ENCODE measurements at places on chromosomes 7 and 10.

- no peak for DNase-seq
These were observed 38.0 kb downstream of the KCNMA1 start for GRCh38 chr10:77599651-77600050.

- no peak for DNase-seq
These were observed 359.4 kb downstream of the PRPF18 start for GRCh38 chr10:13946209-13946460.

GRCh38 chr10:131727560-131727959 lies 173.2 kb upstream of the PPP2R2D start:
- no peak for DNase-seq

GRCh38 chr10:126087153-126087680 lies 190.9 kb downstream of the FANK1 start:
- DNase-seq = no peak

DNA sequence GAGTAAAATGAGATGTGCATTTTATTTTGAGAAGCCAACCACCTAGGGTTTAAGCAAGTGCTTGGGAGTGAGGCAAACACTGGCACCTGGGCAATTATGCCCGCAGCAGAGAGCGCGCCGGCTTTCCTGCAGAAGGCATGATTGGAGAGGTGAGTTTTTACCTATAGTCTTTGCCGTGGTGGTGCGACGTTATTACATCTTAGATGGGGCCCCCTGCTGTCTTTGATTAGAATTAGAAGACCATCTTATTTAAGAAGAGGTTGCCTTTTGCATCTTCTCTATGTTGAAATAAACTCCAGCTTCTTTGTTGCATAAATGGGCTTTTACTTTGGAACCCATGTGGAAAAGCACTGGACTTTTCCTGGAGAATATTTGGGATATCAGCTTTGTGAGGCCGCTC lies 409.5 kb downstream of the GLRX3 start:
- no peak for DNase-seq

GRCh38 chr10:47243791-47244190 lies 56.2 kb upstream of the GDF10 start:
- no peak for DNase-seq

DNA sequence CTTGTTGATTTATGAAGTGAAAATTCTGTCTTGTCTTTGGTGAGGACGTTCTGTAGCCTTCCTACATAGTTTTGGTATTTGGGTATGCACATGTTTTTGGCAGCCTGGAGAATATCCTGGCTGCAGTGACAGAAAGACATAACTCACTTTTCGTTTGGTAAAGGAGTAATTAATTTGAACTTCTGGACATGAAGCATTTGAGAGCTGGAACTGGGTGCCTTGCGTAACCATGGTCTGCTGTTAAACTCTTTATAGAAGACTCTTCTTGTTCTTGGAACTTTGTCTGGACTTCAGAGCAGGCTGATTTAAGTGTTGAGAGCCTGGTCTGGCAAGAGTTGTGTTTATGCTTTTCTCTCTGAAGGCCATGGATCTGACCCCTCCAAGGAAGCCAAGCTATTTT lies 231.3 kb downstream of the LRMDA start:
- DNase-seq = no peak

DNA sequence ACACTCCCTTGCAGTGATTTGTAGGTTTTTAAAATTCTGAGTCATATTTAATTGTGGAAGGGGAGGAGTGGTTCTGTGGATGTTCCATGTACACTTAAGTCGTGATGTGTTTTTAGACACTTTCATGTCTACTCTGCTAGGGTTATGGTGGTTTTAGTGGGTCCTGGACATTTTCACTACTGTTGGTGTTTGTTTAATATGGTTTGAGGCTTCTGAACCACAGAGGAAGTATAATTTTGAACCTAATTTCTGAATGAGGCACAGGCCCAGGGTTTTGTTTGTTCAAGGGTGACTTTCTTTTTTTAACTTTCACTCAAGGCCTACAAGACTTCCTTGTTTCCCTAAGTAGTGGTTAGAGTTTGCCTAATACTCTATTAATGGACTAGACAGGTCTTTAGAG lies 13.3 kb downstream of the SLC26A5 start:
- DNase-seq = no peak

DNA sequence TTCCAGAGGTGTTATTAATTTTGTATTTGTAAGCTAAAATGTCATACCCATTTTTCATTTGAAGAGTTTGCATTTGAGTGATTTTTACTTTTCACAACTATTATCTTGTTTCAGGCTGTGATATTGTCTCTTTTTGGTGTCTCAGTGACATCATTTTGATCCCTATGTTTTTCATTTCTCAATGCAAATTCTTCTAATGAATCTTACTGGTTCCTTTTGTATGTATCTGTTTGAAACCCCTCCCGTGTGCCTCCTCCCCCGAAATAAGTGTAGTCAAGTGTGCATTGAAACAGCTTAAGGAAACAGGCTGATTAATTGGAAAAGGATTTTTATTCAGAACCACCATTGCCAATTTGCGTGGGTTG lies 77.8 kb downstream of the SHH start:
- no peak for DNase-seq

- no peak for DNase-seq
These were observed 24.6 kb upstream of the NFE2L3 start for GRCh38 chr7:26127411-26127810.

GRCh38 chr10:2202401-2202800 lies 465.1 kb upstream of the ADARB2 start:
- DNase-seq = no peak

- no peak for DNase-seq
These were observed 46.8 kb upstream of the SLF2 start for GRCh38 chr10:100866010-100866409.

DNA sequence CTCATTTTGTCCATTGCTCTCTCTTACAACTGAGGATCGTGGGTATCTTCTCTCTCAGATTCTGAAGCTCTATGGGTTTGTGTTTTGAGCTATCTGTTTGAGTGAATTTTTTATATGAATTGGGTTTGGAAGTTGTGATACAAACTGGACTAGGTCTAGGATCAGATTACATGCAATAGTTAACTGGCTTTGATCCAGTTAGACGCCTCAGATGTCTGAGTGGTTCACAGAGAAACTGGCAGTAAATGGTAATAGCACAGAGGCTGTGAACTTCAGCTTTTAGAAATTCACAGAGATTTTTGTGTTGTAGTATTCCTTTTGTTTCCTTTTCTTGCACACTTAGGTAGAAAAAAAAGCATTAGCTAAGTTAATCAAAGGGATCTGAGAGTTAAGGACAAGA lies 12.7 kb upstream of the DNMBP start:
- DNase-seq = no peak

DNA sequence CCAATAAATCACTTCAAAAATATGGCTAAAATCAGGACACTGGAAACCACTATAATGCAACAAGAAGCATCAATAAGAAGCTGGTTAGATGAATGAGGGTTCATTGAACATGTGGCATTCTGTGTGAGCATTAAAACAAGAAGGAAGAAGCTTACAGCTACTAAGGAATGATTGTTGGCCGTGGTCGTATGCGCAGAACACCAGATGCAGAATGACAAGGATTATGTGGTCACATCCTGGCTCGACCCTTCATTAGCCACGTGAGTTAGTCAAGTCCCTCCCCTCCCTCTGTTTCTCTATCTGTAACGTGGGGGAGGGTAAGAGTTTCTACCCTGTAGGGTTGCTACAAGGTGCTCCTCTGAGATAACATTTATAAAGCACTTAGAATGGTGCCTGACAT lies 174.3 kb downstream of the ADAM12 start:
- no peak for DNase-seq

DNA sequence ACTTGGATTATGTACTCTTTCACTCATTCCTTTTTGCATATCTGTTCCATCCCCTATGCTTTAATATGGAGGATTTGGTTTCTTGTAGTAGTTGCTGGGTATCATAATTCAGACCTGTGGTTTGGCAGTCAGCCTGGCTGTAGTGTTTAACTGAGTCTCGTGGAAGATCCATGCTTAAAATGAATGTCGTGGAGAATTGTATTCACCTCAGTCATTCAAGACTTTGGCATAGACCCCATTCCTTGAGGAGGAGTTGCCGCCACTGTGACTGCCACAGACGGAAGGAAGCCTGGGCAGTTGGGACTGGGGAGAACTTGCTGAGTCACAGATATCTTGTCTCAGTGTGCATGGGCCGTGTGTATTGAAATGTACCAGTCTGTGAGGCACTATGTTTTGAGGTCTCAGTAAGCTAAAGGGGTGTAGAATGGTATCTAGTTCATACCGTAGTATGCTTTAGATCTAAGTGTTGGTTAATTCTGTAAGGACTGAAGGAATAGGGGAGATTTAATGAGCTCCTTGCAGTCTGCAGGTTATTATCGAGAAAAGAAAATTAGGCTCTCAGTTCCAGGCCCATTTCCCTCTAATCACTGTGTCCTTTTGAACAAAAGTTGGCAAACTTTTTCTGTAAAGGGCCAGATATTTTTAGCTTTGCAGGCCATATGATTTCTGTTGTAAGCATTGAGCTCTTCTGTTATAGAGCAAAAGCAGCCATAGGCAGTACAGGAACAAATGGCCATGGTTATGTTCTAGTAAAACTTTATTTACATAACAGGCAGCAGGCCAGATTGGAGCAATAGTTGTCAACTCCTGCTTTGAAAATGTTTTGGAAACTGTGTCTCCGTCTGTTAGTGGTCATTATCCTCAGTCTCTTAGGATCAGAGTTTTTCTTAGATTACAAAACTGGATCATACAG lies 76.8 kb downstream of the TPST1 start:
- no peak for DNase-seq

GRCh38 chr10:27819781-27820531 lies 74.3 kb upstream of the MKX start:
- no peak for DNase-seq

- no peak for DNase-seq
These were observed 10.1 kb downstream of the FZD8 start for GRCh38 chr10:35632027-35632426.

DNA sequence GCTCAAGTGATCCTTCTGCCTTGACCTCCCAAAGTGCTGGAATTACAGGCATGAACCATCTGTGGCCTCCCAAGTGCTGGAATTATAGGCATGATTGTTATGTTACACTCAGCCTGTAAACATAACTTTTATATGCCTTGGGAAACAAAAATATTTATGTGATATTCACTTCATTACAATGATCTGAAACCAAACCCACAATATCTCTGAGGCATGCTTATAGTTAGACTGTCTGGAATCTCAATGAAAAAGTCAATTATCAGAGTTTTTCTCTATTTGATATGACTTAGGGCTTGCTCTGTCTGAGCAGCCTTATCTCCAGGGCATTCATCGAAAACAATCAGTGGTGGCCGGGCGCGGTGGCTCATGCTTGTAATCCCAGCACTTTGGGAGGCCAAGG lies 195.3 kb upstream of the MYO3A start:
- DNase-seq = no peak

DNA sequence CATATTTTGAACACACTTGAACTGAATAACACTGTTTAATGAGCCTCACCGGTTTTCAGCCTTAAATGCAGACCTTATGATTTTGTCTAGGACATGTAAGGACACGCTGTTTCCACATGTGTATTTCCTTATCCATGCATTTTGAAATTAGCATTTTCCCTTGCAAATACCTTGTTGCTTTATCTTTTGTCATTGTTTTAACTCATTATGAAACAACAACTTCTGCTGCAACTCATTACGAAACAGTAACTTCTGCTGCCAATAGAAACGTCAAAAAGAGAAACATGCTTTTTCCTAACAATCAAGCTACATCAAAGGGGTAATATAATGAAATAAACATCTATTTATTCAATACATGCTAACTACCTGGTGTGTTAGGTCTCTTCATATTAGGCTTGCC lies 322.0 kb downstream of the AGMO start:
- DNase-seq = no peak

- no peak for DNase-seq
These were observed 161.8 kb downstream of the DPY19L1 start for GRCh38 chr7:34875481-34875880.

DNA sequence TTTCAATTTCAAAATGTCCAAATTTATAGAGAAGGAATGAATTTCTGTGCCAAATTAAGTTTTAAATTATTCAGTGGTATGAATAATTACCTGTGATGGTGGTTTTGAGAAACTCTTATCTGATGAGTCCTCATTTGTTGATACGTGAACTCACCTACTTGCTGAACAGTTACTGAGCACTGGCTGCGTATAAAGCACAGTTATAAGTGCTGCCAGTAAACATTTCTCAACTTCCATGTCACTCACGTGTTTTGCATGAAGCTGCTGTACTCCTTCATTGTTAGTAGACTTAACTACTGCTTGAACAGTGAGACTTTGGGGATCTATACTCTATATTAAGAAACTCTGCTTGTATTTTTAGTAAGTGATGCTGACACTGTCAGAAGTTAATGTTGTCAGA lies 269.1 kb upstream of the FZD8 start:
- DNase-seq = no peak

GRCh38 chr7:75617634-75618234 lies 121.0 kb downstream of the HIP1 start:
- no peak for DNase-seq

DNA sequence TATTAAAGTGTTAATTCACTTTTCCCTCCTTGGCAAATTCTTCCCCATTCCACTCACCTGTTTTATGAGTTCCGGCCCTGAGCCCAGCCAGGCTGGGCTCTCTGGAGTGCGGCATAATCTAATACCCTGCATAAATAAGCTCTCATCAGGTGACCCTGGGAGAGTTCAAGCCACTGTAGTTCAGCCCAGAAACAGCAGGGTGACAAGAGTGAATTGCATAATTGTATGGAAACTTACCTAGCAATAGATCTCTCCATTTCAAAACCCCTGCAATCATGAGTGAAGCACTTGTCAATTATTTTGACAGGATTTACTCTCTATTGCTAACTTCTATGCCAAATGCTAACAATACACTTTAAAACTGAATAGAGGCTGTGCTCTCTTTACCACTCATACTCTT lies 94.7 kb downstream of the OSBPL3 start:
- peak; percentile 70 for DNase-seq

- no peak for DNase-seq
These were observed 34.7 kb downstream of the ENTPD7 start for GRCh38 chr10:99693933-99694583.

GRCh38 chr10:21135023-21135931 lies 238.2 kb upstream of the NEBL start:
- DNase-seq = no peak

DNA sequence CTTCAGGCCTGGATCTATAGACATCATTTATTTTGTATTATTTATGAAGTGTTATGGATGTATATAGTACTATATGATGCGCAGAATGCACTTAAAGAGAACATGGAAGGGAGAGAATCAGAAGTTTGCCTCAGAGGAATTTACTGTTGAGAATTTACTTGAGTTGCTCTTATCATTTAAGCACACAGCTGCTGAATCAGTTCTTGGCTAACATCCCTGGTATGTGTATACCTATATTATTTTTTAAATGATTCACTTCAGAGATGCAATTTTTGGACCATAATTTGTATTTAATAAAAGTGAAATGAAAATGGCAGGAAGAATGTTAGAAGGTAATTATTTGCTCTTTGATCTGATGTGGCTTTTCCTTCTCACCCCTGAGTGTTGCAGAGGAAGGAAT lies 191.6 kb downstream of the BICC1 start:
- DNase-seq = no peak

DNA sequence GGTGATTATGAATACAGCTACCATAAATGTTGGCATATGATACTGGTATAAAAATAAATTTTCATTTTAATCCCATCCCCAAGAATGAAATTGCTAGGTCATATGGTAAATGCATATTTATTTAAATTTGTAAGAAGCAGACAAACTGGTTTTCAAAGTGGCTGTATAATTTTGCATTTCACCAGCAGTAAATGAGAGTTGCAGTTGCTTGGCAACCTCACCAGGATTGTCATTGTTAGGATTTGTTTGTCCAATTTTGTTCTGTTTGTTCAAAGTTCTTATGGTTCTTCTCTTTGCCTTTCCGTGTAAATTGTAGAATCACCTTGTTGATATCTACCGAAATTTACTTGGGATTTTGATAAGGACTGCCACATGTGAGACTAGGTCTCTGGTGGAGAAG lies 237.4 kb downstream of the OTUD1 start:
- DNase-seq = no peak
